ENCODE measurements at places on chromosomes 7 and 10. TPM values are rescaled to one million over a fixed set of nuclear protein-coding genes. Genes with fewer than 3 reads are reported as not detected.

DNA sequence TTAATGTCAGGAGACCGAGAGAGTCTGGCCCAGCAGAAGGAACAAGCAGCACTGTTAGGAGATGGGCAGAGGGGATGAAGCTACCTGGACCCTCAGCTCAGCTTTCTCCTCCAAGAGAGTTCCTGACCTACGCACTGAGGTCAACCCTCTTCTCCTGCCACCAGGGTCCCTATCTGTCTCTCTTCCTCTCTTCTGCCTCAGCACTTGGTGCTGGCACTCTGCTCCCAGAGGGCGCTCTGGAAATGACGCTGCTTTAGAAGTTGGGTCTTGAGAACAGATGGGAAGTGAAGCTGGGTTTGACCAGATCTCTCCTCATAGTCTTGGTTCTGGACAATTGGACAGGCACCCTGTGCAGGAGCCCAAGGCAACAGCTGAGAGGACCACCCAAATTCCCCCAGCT is 216.0 kb upstream of the AGK start:
- DNase-seq, result no peak

DNA sequence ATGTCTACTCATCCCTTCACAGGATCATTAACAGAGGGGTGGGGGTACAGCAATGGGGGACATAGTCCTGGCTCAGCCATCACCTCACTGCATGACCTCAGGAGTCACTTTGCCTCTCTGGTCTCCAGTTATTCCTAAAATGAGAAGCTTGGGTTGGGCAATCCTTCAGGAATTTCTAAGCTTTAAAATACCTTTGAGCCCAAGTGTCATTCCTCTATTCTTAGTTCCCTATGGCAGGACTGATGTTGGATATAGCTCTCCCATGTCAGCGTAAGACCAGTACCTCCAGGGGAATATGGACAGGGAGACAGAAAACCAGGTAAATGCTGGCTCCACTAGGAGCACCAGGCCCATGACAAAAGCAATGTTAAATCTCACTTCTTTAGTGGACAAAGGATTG is 34.5 kb downstream of the BLNK start:
- no peak for DNase-seq

GRCh38 chr7:36925691-36926090 is 201.4 kb upstream of the AOAH start:
- DNase-seq, result no peak

DNA sequence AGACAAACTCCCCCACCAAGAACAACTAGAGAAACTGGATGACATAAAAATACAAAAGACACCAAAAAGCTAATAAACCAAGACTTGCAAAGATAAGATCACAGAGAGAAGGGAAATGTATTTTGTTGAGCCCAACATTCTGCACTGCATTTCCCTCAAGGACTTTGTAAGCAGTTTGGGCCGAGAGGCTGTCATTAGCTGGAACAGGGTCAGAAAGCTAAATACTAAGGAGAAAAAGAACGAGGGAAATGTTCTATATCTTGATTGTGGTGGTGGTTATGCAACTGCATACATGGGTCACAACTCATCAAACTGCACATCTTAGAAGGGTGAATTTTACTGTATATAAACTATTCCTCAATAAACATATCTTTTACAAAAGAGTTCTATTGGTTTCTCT is 315.0 kb downstream of the IPMK start:
- DNase-seq, result no peak

GRCh38 chr7:115491744-115492380 is 538.7 kb downstream of the TFEC start:
- no peak for DNase-seq

DNA sequence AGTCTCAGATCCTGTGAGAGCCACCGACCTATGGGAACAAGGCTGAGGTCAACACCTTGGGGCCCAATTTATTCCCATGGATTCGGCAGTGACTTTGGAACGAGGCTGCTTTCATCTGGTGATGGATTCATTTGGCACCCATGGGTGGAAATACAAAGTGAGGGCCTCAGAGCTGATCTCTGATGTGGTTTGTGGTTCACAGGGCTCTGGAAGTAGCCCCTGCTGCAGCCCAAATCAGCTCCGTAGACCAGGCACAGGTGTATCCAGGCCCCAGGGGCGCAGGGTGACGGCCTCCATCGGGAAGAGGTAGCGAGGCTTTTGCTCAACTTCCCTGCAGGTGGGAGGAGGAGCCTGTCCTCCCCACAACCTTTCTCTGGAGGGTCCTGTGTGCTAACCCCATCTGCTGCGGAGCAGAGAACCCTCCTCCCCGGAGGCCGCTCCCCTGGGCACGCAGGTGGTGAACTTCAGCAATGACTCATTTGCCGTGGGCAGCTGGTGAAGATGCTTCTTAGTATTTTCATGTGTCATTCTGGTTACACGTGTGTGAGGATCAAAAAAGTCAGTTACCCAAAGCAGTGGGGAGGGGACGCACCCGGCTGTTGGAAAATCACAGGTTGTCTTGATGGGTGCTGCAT is 7.5 kb upstream of the JAKMIP3 start:
- DNase-seq, result no peak

- no peak for DNase-seq
These were observed 865.5 kb downstream of the LRMDA start for GRCh38 chr10:76296957-76297356.

- DNase-seq, result no peak
These were observed 33.2 kb upstream of the TMEM140 start for GRCh38 chr7:135114622-135115021.

GRCh38 chr10:122054048-122055025 is 65.4 kb downstream of the TACC2 start:
- peak; percentile 55 for DNase-seq

DNA sequence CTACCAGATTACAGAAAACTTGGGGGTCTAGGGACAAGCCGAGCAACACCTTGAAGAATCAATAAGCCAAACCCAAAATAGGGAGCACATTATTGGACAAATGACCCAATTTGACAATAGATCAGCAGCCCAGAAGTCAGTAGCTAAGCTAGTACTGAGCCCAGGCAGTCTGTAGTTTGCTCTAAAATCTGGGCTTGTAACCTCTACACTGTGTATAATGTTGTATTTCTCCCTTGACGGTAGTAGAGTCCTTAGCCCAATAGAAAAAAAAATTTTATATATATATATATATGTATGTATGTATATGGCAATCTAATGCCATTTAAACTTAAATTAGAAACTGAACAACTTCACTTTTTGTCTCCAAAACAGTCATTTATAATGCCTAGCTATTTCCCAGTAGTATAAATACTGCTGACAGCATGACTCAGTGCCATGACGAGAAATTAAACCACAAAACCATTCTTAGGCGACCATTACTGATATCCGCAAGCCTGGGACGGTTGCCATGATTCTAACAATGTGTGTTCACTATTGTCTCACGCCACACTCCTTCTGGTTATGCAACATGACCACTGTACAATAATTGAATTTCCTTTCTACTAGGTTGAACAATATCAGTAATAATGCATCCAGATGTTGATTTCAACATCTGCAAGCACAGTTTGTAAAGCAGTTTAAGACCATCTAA is 110.5 kb downstream of the IPMK start:
- DNase-seq, result no peak

GRCh38 chr7:20403331-20403730 is 72.6 kb downstream of the ITGB8 start:
- no peak for DNase-seq

GRCh38 chr10:42875798-42876341 is 93.3 kb downstream of the BMS1 start:
- DNase-seq, result no peak

DNA sequence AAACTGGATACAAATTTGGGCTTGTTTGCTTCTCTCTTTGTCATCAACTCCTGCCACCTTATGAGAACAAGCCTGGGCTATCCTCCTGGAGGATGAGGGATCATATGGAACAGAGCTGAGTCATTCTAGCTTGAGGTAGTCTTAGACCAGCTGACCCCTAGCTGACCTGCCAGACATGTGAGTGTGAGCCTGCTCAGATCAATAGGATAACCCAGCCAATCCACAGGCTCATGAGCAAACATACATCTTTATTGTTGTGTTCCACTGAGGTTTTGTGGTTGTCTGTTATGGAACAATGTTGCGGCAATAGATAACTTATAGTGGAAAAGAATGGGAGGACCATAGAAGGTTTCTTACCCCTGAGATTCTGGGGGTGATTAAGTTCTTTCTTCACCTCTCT is 54.5 kb upstream of the FAM180A start:
- peak; percentile 56 for DNase-seq

GRCh38 chr7:101172854-101173751 is 7.0 kb downstream of the NAT16 start:
- peak; percentile 47 for DNase-seq

DNA sequence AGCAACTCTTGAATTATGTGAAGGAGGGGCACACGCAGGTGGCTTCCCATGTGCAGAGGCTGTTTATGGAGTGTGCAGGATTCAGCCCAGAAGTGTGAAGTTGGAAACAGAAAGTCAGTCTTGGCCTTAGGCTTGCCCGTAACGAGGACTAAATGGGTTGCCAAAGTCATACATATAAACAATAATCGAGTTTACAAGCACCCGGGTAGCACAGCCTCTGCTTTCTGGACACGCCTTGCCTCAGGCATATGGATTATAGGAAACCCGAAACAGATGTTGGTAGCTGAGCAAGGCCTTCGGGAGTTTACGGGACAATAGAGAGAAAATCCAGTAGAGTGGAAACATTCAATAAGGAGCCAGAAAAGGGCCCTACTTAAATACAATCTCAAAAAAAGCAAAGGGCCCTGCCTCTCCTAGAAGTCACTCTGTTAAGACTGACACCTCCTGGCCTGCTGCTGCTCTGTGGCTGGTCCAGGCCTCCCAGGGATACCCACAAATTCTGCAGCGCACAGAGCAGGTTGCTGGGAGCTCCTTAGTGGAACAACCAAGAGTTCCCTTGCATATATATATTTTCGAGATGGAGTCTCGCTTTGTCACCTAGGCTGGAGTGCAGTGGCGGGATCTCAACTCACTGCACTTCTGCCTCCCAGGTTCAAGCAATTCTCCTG is 48.5 kb downstream of the SMKR1 start:
- no peak for DNase-seq

- no peak for DNase-seq
These were observed 106.4 kb upstream of the CDCA7L start for GRCh38 chr7:22051886-22052673.

Gene CALHM2
- 0.16 TPM for total RNA-seq

Gene CTAGE8
- 0.11 TPM for total RNA-seq

Gene PRTFDC1
- total RNA-seq, result 7.5 TPM

Gene ZPBP
- total RNA-seq, result not detected

Gene ZNF518A
- 20.7 TPM for total RNA-seq

Gene SNX10
- total RNA-seq, result 11.8 TPM

Gene CFAP43
- 0.16 TPM for total RNA-seq
